ENCODE measurements at places on chromosomes 13 and 19.

GRCh38 chr13:97116754-97117153 lies 105.4 kb upstream of the MBNL2 start:
- DNase-seq = no peak

GRCh38 chr19:4232614-4233281 lies 3.4 kb downstream of the EBI3 start:
- no peak for DNase-seq

- no peak for DNase-seq
These were observed 4.1 kb downstream of the NLRP13 start for GRCh38 chr19:55927991-55928390.

DNA sequence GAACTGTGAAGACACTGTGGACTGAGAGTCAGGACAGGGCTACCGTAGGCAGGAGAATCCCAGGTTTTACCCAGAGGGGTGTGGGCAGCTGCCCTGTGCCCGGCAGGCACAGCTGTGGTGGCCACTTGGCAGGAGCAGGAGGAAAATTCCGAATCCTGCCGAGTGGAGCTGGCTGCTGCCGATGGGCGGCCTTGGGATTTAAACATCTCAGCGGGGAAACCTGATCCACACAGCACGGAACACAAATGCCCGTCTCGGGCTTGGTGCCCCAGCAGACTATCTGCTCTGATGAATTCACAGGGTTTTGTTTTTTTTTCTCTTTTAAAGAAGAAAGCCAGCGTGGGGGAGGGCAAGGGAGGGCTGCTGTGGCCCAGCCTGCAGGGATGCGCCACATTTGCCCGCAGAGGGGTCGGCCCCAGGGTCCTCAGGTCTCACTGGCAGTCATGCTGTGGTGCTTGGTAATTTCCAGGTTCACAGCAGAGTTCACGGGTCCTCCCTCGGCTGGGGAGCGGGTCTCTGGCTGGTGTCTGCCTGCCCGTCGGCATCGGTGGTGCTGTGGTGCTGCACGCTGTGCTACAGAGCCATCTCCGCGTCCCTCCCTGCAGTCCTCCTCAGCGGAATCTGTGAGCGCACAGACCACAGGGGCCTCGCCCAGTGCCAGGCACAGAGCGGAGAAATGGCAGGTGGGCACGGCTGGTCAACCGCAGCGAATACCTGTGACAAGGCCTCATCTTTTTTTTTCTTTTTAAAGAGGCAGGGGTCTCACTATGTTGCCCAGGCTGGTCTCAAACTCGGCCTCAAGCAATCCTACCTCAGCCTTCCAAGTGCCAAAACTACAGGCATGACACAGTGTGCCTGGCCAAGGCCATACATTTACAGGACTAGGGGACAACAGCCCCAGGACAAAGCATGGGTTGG lies 28.1 kb downstream of the MPND start:
- DNase-seq = no peak

GRCh38 chr13:26457212-26457611 lies 100.3 kb upstream of the WASF3 start:
- no peak for DNase-seq

DNA sequence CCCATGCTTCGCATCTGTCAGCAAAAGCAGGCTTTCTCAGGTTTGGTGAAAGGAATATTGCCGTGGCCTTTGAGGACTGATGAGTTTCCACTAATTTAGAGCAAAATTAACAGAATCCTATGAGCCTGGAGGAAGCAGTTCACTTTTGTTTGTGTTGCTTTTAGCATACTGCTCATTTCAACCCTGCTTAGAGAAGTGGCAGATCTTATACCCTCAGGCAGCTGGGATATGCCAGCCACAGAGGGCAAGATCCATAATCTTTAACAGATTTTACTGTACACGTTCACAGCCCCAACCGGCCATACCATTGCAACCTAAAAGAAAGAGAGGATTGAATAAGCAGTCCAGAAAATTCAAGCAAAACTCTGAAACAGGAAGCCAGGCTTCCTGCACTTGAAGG lies 60.5 kb downstream of the COL4A2 start:
- no peak for DNase-seq

- DNase-seq = no peak
These were observed 218.1 kb downstream of the TBC1D4 start for GRCh38 chr13:75263741-75264407.

- no peak for DNase-seq
These were observed 378.5 kb downstream of the ENOX1 start for GRCh38 chr13:43408274-43408673.

DNA sequence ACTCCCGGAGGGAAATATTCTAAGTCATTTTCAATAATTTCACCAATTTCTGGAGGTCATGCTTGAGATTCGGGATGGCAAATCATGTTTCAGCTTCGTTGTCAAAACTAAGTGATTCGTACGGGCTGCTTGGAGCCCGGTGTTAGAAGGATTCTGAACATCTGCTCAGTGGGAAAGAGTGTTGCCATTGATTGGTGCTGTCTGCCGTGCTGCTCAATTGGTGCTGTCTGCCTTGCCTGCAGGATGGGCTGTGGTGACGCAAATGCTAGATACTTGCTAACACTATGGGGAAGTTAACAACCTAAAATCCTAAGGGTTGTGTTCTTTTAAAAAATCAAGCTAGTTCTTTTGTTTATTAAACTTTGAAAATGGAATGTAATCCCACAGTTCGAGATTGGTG lies 17.3 kb upstream of the CACNG8 start:
- DNase-seq = no peak

DNA sequence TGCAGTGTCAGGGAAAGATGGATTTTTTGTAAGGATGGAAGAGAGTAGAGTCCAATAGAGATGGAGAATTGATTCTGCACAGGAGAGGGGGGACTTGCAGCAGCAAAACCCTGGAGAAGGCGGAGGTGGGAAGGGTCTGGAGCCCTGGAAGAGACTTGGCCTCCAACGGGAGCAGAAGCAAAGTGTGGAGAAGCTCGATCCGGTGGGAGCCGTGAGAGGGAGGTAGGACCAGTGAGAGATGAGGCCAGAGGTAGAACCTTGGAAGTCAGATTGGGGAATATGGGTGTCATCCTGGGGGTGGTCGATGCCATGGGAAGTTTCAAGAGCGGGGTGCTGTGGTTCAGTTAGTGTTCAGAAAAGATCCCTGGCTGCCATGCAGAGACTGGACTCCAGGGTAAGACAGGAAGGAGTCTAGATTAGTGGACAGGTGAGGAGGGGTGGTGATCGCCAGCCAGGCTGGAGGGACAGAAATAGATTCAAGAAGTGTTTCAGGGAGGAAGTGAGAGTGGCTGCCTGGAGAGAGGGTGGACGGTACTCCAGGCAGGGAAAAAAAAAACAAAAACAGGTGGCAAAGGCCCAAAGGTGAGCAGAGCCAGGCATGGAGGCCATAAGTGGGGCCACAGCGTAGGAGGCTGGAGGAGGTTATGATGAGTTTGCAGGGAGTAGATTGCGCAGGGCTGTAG lies 2.6 kb downstream of the PPP5C start:
- no peak for DNase-seq

GRCh38 chr13:113747291-113747833 lies 11.7 kb upstream of the TMEM255B start:
- no peak for DNase-seq

DNA sequence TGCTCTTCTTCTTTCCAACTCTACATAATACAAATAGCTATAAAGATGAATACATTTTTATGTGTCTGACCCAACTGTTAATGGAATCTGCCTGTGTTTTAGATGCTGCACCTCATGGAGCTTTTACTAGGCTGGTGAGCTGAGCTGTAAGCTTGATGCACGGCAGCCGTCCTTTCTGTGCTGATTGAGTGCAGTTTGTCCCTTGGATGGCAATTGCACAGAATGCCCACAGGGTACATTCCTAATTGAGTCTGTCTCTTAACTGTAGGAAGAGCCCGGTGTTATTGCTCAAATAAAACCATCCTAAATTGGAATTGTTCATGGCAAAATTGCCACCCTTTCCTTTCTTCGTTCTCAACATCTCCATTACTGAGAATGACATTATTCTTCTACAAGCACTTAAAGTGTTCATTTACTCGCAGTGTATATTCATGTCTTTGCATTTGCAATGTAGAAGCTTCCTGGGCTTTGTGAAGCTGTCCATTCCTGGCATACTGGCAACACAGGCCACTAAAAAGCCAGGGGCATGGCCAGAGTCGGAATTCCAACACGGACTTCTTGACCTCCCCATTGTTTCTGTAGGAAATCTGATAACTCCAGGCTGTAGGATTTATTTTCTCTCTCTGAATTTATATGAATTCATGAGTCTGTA lies 85.8 kb downstream of the SLC10A2 start:
- no peak for DNase-seq

DNA sequence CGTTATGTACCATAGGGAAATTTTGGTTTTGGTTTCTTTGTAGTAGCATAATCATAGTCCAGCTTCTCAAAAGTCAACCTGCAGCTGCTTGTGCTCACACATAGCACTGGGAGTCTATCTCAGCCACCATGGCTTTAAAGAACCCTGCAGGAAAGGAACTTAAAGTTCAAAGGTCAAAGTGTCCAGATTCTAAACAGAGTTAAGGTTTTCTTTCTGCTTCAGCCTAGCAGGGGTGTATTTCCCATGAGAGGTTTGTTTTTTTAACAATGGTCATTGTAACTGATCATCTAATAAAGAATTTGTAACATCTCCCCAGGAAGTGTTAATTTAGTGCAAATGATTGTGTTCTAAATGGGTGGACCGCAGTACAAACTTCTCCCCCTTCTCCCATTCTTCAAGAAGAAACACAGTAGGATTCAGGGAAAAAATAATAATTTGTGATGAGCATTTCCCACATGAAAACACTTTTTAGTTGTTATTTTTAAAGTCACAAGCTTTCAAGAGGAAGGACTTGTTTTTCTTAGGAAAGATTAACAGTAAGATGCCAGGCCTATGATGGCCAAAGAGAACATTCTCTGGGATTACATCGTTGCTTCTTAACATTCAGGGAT lies 168.0 kb downstream of the EFNB2 start:
- no peak for DNase-seq

DNA sequence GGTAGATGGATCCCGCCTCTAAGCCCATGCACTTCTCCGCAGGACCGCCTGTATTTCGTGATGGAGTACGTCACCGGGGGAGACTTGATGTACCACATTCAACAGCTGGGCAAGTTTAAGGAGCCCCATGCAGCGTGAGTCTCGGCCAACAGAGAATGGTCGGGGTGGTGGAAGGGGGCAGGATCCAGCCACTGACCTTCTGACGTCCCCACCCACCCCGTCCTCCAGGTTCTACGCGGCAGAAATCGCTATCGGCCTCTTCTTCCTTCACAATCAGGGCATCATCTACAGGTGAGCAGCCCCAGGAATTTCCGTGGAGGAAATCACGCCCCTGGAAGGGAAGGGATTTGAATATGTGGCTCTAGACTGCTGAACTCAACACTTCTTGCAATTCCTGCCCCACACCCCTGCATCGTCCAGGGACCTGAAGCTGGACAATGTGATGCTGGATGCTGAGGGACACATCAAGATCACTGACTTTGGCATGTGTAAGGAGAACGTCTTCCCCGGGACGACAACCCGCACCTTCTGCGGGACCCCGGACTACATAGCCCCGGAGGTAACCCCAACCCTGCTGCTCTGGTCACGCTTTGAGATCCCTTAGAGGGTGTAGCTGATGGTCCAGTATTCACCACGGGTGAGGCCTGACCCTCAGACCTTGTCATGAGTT lies 8.8 kb upstream of the CACNG7 start:
- no peak for DNase-seq

GRCh38 chr13:84455143-84455905 lies 573.0 kb upstream of the SLITRK1 start:
- DNase-seq = no peak

DNA sequence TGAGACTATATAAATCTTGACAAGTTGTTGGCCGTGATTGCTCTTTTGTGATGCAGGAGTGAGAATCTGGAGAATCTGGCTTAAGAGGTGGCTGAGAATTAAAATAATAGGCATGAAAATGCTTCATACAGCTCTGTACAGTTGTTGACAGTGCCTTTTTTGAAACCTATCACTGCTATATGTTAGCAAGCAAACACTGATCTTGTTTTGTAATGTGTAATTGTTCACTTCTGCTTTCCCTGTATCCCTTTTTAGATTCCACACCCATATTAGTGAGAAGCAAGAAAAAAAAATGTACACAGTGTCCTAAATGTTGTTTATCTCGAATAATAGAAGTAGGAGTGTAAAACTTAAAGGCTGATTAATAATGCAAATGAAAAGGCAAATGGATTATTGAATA lies 31.1 kb downstream of the ITM2B start:
- DNase-seq = no peak

- no peak for DNase-seq
These were observed 823 bp upstream of the ZNF567 start for GRCh38 chr19:36686365-36687213.

- DNase-seq = no peak
These were observed 3.8 kb downstream of the GARIN5B start for GRCh38 chr19:55358943-55359908.

GRCh38 chr19:30887042-30887441 lies 462.2 kb downstream of the TSHZ3 start:
- DNase-seq = no peak

GRCh38 chr13:71801165-71801760 lies 65.7 kb downstream of the DACH1 start:
- no peak for DNase-seq

GRCh38 chr13:26618726-26619125 lies 61.2 kb downstream of the WASF3 start:
- no peak for DNase-seq

DNA sequence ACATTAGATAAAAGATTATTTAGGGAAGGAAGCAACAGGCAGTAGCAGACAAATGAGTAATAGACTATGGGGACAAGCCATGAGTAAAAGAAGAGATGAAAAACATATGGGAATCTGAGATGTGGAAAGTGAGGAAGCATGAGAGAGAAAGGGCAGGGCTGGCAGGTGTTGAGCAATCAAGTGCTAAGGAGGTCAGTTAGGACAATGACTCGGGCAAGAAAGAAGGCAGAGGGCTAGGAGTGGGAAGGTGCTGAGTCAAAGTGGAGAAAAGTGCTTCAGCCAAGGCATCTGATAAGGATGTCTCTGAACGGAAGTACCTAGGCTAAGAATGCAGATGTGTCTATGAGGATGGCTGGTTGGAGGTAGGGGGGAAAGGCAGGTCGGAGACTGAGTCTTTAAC lies 291.9 kb upstream of the HTR2A start:
- DNase-seq = no peak

- peak; percentile 22 for DNase-seq
These were observed 2.3 kb downstream of the CEACAM18 start for GRCh38 chr19:51480590-51480989.

- no peak for DNase-seq
These were observed 38.6 kb downstream of the ZNF823 start for GRCh38 chr19:11699931-11700794.

Measured in stimulated activated CD4-positive, alpha-beta T cell treated with anti-CD3 and anti-CD28 coated beads, Interleukin-12 subunit alpha, Interleukin-12 subunit beta, amount 100 ng/mL, for 4 hours (primary cell).